ENCODE measurements at places on chromosomes 7 and 10.
A peak's percentile ranks its signal among the peaks of the same experiment; 100 is the strongest.

DNA sequence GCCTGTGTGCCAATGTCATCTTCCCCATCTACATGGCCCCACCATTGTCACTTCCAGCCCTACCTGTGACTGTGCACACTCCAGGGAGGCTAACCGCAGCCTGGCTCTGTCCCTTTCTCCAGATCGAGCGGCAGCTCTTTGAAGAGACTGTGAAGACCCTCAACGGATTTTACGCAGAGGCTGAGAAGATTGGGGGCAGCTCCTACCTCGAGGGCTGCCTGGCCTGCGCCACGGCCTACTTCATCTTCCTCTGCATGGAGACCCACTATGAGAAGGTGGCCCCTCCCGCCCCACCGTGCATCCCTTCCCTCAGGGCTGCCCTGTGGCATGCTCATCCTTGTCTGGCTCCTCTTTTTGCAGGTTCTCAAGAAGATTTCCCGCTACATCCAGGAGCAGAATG, 14.2 kb downstream of the GOLGA7B start:
- DNase-seq: no peak

DNA sequence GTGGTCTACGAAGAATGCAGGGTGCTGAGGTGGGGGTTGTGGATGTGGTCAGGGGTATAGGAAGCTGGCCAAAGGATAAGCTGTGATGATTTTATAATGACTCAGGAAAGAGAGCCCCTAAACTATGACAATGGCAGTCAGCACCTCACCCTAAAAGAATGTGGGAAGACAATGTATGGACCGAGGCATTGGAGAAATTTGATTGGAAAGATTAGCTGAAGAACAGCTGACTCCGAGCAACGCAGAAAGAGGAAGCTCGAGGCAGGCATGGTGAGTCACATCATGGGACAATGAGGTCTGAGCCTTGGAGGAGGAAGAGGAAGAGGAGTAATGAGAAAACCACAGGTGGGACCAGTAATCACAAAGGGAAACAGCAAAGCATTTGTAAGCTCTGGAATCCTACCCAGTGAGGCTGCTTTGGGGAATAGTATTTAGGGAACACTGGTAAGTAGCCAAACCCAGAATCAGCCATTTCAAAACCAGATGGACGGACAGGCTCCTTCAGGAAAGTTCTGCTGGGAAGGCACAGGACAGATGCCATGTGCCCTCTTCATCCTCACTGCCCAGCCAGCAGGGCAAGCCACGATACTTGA, 295.4 kb downstream of the PRPF18 start:
- no peak for DNase-seq

DNA sequence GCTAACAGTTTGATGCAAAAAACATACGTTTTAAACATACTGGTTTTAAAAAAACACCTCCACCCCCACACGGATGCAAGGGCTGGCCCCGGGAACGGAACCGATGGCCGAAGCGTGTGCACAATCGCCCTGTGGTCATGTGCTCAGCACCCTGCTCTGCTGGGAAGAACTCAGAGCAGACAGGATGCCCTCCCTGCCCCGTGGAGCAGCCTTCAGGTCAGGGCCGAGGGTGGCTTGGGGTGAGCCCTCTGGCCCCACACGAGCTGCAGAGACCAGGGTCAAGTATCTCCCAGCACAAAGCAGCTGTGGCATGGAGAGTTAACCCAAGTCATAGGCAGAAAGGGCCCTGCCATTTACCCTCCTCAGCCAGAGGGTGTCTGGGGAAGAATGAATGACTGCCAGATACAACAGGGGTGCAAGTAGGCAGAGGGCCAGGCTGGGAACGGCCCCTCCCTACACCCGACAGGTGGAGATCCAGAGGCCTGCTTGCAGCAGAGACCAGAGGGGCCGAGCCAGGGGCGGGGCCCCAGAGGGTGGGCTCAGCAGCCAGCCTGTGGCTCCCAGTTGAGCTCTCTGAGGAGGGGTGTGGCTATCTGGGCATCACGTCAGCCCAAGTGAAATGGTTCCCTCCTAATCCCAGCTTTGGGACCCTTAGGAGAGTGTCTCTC, 56.8 kb downstream of the ZRANB1 start:
- no peak for DNase-seq

- DNase-seq: no peak
These were observed 166.7 kb downstream of the SEPTIN7 start for GRCh38 chr7:35967366-35968139.

DNA sequence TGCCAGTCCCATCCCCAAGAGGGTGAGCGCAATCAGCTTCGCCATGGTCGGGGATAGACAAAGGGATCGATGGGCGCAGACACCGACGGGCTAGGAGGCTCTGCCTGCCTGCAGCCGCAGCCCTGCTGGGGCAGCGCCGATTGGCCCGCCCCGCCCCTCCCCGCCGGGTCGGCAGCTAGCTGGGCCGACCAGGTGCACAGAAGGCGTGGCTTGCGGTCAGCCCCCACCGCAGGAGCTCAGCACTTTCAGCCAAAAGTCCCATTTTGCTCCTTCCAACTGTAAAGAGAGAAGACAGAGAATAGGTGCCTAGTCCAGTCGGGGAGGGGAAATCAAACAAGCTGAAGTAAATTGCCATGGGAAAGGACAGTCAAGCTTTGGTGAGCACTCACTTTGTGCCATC, at the start of gene PON1:
Gene PON1, minus strand, starts transcription at position 102 of the 400 bp plus-strand sequence. Its CDS starts 57 bp downstream, at position 45.
- DNase-seq: no peak

- peak; percentile 7 for DNase-seq
These were observed at the start of gene HOGA1 for GRCh38 chr10:97584060-97584797. HOGA1 (plus strand) TSS chr10:97584389; CDS start chr10:97584704, 315 bp downstream.

GRCh38 chr10:43365001-43365400, 6.4 kb upstream of the FXYD4 start:
- DNase-seq: no peak

DNA sequence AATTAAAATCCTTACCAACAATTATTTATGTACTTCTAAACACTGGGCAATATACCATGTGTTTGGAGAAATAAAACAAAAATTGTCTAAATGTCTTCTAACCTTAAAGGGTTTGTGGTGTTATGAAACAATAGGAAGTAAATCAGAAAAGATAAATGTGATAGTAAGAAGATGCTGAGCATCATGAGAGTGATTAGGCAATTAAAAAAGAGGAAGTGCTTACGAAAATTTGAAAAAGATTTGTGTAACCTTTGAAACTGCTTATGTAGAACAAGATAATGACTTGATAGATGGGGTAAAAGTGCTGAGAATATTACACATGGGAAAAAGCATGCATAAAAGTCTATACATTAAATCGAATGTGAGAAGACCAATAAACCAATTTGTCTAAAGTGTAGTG, 573.4 kb upstream of the CNTNAP2 start:
- no peak for DNase-seq

DNA sequence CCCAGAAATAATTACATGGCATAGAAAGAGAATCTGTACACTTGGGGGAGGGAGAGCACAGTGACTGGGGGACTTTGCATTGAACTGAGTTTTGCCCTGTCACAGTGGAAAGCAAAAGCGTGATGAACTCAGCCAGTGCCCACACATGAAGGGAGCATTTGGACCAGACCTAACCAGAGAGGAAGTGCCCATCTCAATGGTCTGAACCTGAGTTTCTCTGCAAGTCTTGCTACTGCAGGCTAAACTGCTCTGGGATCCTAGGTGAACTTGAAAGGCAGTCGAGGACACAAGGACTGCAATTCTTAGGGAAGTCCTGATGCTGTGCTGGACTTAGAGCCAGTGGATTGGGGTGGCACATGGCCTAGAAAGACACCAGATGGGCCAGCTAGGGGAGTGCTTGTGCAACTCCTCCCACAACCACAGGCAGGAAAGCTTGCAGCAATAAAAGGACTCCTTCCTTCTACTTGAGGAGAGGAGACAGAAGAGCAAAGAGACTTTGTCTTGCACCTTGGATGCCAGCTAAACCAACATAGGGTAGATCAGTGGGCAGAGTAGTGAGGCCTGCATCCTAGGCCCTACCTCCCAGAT, 259.0 kb downstream of the GRM8 start:
- DNase-seq: no peak

GRCh38 chr7:158740657-158741293, 36.2 kb upstream of the NCAPG2 start:
- no peak for DNase-seq

GRCh38 chr10:62075912-62076311, 174.4 kb downstream of the ARID5B start:
- no peak for DNase-seq

GRCh38 chr10:34670081-34670480, 145.0 kb downstream of the PARD3 start:
- no peak for DNase-seq

- DNase-seq: no peak
These were observed 95.6 kb upstream of the ASAH2 start for GRCh38 chr10:50346942-50347341.

DNA sequence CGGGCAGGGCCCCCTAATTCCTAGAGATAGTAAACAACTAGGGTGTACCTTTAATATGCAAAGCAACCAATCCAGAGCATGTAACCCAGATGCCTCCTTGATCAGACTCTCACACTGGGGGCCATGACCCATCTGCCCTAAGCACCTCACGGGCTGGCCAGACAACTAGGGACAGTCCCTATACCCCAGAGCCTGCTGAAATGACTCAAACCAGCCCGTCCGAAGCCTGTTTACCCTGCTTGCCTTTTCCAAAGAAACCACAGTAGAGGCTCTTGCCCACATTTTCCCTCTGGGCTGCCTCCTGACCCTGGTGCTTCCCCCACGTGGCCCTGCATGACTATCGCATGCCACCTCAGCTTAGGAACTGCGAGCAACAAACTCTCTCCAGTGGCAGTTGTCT, 46.2 kb downstream of the RGS10 start:
- no peak for DNase-seq

GRCh38 chr10:14603534-14604102, 171.1 kb downstream of the FAM107B start:
- DNase-seq: no peak

- DNase-seq: no peak
These were observed 77.2 kb upstream of the CALCR start for GRCh38 chr7:93651603-93652159.

DNA sequence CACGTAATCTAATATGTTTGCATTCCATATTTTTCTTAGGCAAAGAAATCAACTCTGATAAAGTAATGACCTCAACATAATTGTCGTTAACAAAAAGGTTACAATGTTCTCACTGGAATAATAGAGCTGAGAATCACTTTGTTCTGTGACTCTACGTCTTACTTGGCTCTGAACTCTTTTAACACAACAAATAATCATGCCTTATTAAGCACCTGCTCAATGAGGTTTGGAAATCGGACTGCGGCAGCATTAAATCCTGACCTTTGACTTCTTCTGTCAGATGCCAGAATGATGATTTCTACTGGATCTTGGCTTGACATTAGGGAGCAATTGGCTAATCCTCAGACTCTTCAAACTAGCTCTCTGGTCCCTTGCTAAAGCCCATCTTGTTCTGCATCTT, 233.6 kb downstream of the SEMA3D start:
- no peak for DNase-seq

DNA sequence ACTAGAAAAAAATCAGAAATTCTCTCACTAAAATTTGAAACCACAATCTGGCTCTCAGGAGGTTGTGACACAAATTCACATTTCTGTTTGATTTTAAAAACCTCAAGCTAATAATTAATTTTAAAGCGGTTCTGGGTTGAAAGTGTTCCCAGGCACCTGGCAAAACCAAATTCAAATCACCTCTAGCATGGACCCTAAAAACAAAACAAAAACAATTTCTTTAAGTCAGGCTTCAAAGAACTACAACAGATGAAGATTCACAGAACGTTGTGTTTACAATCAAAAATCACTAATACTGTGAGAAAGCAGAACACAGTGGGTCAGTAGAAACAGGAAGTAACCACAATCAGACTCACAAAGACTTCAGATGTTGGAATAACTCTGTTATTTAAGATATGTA, 7.2 kb upstream of the RELN start:
- peak; percentile 9 for DNase-seq
